ENCODE measurements at places on chromosomes 4 and X.

DNA sequence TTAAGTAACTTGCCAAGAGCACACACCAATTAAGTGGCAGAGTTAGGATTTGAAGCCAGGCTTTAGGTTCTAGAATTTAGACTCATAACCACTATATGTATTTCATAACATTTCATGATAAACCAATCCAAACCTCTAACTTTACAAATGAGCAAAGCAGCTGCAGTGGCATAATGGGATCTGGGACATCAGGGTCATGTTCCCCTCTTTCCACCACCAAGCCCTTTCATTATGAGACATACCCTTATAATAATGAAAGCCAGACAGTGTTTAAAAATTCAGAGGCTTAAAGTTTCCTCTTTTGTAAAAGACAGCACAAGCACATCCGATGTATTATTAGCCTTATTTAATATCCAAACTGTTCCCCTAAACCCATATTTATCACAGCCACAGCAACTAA is 28.3 kb upstream of the AMELX start:
- no peak for DNase-seq

DNA sequence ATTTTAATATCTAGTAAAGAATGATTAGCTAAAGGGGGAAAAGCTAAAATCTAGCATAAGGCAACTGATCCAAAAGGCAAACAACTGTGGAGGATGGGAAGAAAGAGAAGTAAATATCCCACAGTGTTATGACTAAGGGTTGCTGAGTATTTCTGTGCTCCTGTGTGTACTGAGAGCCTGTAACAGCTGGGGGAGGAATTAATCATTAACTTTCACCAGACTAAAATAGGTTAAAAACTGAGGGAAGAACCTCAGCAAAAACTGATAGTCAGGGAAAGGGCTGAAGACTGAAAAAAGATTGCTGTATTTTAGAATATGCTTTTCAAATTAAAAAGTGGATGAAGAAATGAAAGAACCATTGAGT is 365.9 kb downstream of the CXXC4 start:
- DNase-seq = peak; percentile 43

- DNase-seq = no peak
These were observed 37.2 kb upstream of the GPR78 start for GRCh38 chr4:8542776-8543525.

GRCh38 chrX:103310555-103311398 is at the start of gene BEX2:
Gene BEX2 (minus strand): TSS chrX:103310990. CDS start chrX:103309976, 1,014 bp downstream.
- DNase-seq = peak; percentile 59

GRCh38 chr4:173532725-173533511 is 2.9 kb upstream of the HAND2 start:
- DNase-seq = no peak

DNA sequence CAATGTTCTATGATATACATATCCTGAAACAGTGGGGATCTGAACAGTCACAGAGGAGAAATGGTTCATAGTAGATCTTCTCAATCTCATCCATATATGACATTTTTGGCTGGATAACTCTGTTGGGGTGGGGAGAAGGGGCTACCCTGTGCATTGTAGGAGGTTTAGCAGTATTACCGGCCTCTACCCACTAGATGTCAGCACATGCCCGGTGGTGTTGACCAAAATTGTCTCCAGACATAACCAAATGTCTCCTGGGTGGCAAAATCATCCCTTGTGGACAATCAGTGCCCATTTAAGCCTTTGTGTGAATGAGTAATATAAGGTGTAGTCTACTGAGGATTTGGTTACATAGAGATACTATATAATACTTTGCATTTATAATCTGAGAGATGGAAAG is 89.9 kb downstream of the PLS3 start:
- peak; percentile 2 for DNase-seq

DNA sequence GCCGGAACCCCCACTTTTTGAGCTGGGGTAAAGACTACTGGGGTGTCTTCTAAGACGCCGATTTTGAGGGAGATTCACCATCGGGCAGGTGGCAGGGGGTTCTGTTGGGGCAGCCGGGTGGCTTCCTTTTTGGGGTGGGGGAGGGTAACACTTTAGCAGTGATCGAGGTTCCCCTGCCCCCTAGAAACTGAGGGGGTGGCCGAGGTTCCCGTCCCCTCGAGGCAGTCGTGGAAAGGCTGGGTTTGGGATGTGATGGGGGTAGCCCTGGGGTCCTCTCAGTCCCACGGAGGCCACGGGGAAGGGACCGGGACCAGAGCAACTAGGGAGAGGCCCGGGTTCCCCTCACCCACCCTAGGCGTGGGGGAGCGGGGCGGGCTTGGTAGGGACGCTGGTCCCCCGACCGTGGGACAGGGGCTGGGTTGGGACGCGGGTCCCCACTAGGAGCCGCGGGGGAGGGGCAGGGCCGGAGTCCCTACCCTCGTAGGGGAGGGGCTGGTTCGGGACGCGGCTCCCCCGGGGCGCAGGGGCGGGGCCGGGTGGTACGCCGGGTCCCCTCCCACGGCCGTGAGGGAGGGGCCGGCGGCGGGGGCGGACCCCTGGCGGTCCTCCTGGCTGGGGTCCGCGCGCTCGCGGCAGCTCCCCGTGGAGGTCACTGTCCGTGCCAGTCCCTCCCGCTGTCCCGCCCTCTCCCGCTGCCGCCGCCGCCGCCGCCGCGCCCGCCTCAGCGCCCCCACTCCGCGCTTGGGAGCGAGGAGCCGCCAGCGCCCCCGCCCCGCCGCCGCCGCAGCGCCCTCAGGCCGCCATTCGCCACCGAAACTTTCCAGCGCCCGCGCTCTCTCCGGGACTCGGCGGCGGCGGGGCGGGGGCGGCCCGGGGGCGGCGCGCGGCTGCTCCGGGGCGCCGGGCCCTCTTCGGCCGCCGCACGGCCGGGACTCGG is at the start of gene TBL1X:
TSS of gene TBL1X (plus strand) at position 624 of the 937 bp plus-strand sequence. CDS start 188,529 bp downstream, outside the sequence.
- DNase-seq = peak; percentile 34

- no peak for DNase-seq
These were observed 140.0 kb upstream of the BCOR start for GRCh38 chrX:40237731-40238178.

DNA sequence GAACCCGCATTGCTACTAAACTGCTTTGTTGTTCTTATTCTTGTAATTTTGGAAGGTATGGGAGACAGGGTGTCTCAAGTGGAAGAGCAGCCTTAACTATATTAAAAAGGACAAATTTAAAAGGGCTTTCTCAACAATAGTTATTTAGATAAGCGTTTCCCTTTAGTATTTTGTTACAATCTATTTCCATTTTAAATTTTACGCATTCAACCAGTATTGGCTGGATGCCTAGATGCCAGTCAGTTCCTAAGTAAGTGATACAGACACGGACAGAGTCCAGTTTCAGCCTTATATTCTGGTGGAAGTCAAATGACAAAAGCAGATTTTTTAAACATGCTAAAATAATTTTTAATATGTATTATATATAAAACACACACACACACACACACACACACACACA is 28.3 kb downstream of the FAT1 start:
- no peak for DNase-seq

- DNase-seq = no peak
These were observed 24.7 kb downstream of the TMEM47 start for GRCh38 chrX:34632384-34632783.

GRCh38 chr4:117949621-117950020 is 84.7 kb upstream of the NDST3 start:
- DNase-seq = no peak

- no peak for DNase-seq
These were observed 68.0 kb upstream of the NR3C2 start for GRCh38 chr4:148510211-148510610.

GRCh38 chr4:111778543-111778942 is 366.7 kb upstream of the FAM241A start:
- no peak for DNase-seq

- no peak for DNase-seq
These were observed 104.9 kb upstream of the DHX15 start for GRCh38 chr4:24689212-24689611.

DNA sequence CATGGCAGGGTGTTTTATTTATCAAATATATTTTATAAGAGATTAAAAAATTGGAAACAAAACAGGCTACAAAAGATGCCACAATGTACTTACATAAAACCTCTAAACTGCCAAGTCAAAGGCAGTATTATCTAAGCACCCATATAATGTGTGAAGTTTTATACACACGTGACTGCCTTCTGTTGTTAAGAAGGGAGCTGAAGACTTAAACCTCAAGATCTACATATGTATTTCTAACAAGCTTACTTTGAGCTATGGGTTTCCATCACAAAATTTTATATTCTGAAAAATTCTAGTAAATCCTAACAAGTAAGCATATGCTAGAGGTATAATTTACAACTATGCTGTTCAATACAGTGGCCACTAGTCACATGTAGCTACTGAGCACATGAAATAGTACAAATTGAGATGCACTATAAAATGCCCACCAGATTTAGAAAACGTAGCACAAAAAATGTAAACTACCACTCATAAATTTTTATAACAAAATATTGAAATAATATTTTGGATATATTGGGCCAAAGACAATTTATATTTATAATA is 9.8 kb downstream of the ATP8A1 start:
- DNase-seq = no peak

DNA sequence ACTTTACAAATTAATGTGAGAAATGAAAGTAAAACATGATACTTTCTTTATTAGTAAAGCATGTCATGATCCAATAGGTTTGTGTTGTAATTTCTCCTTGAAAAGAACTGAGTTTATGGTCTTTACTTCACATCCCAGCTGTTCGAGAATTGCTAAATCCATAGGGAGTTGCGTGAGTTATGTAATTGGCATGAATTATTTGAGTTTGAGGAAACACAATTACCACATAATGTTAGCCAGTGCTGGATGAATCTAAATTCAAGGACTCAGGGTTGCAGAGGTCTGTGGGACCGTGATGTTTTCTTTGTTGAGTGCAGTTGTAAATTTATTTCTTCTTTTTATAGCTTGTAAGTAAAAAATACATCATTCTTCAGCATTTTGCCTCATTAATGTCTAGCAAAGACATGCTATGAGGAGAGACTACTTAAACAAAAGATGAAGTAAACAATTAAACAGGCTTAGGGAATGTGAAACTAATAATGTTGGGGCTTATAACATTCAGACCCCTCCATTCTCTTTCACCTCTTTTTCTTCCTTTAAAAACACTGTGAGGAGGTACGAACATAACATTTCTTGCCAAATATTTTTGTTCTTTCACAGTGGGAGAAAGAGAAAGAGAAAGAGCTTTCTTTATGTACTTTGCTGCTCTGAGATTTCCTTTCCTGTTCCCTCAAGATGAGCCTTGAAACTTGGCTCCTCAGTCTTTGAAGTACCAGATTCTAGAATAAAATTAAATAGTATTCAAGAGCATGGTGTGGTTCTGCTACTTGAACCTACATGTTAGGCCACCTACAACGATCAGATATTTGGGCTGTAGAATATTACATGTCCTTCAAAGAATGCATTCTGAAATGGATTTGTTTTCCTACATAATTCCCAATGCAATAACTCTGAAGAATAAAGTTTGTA is 159.6 kb upstream of the ANK2 start:
- no peak for DNase-seq

- DNase-seq = no peak
These were observed 51.0 kb upstream of the RASGEF1B start for GRCh38 chr4:81522711-81523110.

GRCh38 chrX:132742246-132742645 is 216.2 kb downstream of the HS6ST2 start:
- no peak for DNase-seq

DNA sequence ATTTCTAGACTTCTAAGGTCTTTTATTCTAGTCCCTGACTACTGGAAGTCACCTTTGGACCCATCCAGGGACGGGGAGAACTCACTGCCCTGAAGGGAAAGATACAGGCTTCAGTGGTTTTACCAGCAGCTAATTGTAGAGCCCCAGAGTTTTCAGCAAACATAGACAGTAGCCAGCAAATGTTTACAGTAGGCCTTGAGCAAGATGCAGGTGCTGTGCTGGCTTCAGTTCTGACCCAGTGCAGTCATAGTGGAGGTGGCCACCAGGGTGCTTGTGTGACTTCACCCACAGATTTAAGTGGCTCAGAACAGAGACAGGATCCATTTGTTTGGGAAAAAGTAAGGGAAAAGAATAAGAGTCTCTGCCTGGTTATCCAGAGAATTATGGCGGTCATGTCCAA is 384.4 kb upstream of the AR start:
- DNase-seq = no peak

GRCh38 chr4:141009129-141009528 is 124.1 kb downstream of the RNF150 start:
- DNase-seq = no peak

DNA sequence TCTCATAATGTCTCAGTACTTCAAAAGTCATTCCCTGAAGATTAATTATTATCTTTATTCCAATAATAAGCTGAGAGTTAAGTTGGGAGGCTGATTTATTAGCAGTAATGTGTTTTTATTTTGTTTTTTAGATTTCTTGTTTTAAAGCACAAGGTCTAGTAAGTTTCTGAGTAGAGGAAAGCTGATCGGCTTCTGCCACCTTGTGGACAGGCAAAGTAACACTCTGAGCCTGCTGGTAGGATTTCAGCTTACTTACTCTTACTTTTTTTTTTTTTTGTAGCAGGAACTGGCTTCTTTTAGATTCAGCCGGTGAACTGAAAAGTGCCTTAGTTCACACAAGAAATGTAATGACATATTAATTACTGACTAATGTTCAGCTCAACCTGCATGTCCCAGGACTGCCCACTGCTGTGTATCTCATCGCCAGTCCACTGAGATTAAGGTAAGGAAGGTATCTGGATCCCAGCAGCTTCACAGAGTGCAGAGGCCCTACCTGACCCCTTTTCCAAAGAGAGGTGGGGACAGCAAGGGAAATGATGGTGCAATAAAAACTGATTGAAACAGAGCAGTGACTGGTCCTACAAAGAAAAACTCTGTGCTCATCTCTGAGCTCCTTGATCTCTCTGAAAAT is 126.5 kb downstream of the ADGRA3 start:
- peak; percentile 48 for DNase-seq

- no peak for DNase-seq
These were observed 14.5 kb downstream of the CMC4 start for GRCh38 chrX:155056471-155056870.

DNA sequence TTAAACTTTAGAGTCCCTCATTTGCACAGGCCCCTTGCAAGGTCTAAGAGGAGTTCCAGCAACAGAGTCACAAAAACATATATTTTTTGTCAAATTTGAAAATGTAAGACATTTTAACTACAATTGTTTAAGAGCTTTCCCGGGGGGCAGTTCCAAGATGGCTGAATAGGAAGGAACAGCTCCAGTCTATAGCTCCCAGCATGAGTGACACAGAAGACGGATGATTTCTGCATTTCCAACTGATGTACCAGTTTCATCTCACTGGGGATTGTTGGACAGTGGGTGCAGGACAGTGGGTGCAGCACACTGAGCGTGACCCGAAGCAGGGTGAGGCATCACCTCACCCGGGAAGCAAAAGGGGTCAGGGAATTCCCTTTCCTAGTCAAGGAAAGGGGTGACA is 71.4 kb upstream of the NMU start:
- no peak for DNase-seq

DNA sequence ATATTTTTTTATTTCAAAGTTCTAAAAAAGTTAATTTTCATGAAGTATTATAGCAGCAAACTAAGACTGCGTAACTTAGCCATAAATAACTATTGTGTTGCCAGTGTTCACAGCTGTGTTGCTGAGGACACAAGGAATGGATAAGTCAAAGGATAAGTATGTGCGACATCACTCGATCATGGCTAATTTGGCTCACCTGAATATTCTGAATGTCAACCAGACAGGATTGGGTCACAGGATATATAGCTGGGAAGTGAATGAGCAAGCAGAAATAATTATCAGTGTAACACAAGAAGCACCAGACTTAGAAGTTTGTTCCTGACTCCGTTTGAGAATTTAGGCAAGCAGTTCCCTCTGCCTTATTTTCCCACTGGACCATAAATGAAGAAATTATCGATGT is 33.9 kb downstream of the PRDM8 start:
- no peak for DNase-seq
